ENCODE measurements at places on chromosomes 16 and 17.

GRCh38 chr17:16449121-16449570, 33.8 kb downstream of the TRPV2 start:
- no peak for DNase-seq

GRCh38 chr17:11797803-11798202, 199.5 kb downstream of the ZNF18 start:
- no peak for DNase-seq

DNA sequence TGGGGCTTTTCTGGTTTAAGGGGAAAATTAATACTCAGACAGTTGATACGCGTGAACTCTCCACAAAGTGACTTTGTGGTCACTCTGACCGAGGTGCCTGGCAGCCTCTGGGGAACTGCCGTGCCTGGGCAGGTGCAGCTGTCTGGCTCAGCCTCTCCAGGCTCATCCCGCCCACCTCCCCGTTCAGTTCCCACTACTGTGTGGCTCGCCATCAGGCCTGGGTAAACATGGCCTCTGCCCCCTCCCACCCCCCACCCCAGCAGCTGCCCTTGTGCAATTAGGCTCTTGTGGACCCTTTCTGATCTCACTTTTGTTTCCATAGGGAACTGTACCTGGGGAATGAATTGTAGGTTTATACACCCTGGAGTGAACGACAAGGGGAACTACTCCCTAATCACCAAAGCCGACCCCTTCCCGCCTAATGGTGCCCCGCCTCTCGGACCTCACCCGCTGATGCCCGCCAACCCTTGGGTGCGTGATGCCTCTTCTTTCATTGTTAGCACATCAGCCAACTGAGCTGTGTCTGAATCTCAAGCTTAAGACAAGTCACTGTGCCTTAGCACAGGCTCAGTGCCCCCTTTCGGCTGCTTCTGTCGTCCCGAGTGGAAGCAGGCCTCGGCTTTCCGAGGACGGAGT, 27.8 kb downstream of the ZC3H18 start:
- no peak for DNase-seq

GRCh38 chr17:19004421-19005136, at the start of gene FAM83G:
Gene FAM83G (minus strand): TSS chr17:19004764. CDS start chr17:19004041, 723 bp downstream.
- no peak for DNase-seq

- no peak for DNase-seq
These were observed 18.5 kb downstream of the RAP1GAP2 start for GRCh38 chr17:2814481-2815341.

- no peak for DNase-seq
These were observed 58.4 kb downstream of the MEAK7 start for GRCh38 chr16:84446084-84446483.

GRCh38 chr17:2707721-2708584, 3.6 kb downstream of the CLUH start:
- no peak for DNase-seq

GRCh38 chr16:29676989-29677785, 1.8 kb upstream of the QPRT start:
- DNase-seq = no peak

DNA sequence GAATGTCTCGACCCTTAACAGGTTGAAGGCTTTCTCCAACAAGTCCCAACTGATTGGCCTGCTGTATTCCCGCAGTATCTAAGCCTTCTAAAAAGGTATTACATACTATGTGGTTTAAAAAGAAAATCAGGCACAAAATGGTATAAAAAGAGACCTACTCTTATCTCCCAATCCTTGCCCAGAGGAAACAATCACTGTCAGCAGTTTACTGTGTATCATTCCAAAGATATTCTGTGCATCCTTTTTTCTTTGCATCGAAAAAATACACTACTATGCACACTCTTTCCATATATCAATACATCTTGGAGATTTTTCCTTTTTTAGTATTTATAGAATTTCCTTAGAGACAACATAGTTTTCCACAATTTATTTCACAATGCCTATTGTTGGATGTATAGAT, 118.8 kb upstream of the TBX2 start:
- no peak for DNase-seq

Measured in AG09309 (cell line).